ENCODE measurements at places on chromosomes 1 and 21. TPM values are rescaled to one million over a fixed set of nuclear protein-coding genes. Genes with fewer than 3 reads are reported as not detected.

- DNase-seq, result no peak
These were observed 181.3 kb upstream of the SPAG17 start for GRCh38 chr1:118366286-118366685.

- peak; percentile 69 for DNase-seq
These were observed 7.7 kb upstream of the ZNF669 start for GRCh38 chr1:247111700-247112478.

- DNase-seq, result no peak
These were observed 7.4 kb upstream of the ATP2B4 start for GRCh38 chr1:203619091-203619780.

Gene ZMYND12
- total RNA-seq, result 8.7 TPM

Gene SHISAL2A
- total RNA-seq, result not detected
